Upper lobe of left lung (tissue), 6 donors: ENCODE measurements at places on chromosomes 3 and 15. TPM values are rescaled to one million over a fixed set of nuclear protein-coding genes. Genes with fewer than 3 reads are reported as not detected.
A peak's percentile ranks its signal among the peaks of the same experiment; 100 is the strongest.

DNA sequence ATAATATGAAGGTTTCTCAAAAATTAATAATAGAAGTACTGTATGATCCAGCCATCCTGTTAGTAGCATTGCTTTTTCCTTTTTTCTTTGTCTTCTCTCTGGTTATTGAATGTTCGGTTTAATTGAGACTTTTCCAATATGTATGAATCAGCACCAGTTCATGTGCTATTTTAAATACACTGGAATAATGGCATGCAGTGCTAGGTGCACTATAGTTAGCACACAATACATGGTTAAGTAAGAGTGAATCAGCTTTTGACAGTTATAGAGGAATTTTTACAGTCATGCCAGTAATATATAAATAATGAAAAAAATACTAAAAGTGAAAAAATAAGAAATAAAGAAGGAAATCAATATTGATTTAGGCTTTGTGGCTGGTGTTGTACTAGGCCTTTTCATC is 113.8 kb upstream of the STRIT1 start:
- DNase-seq = no peak

DNA sequence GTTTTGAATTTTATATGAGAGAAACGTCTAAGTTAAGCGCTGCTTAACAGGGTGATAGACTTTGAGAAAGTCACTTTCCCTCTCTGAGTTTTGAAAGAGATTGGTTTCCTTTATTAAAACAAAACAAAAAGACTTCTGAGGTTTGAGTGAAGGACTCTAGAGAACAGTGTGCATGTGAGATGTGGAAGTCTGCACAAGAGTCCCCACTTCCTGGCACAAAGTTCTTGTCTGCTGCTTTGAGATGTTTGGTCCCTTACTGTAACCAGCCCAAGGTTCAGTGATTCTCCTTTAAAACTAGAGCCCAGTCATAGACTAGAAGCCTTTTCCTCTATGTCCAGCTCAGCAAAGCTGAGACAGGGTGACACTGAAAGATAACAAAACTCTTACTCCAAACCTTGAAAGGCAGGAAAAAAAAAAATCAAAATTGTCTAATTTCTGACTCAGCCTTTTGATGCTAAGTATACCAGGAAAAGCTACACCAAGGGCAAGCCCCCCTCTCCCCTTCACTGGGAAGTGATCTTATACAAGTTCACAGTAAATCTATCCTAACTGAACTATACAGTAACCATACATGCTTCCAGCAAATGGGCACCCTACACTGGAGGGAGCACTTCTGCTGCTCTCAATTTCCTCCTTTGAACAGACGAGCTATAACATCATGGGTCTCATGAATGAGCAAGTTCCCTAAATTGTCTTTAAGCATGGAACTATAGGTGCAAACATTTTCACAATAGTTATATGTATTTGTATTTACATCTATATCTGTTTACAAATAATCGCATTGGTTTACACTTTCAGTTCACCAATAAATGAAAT is 2.3 kb downstream of the POPDC2 start:
- no peak for DNase-seq

DNA sequence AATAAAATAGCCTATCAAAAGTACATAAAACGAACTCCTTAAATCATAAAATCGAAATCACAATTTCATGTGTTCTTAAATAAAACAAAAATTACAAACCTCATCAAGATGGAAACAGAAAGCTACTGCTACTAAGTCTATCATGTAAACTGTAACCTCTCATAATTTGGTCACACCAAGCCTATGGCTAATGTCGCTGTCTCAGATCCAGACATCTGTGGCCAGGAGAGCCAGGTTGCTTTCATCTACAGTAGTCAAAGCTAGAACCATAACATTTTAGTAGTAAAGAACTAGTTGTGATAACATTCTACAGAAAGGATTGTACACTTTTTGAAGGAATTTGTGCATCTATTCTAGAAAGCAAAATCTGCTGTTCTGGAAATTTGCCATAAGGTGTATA is 197.4 kb upstream of the MBNL1 start:
- DNase-seq = no peak

DNA sequence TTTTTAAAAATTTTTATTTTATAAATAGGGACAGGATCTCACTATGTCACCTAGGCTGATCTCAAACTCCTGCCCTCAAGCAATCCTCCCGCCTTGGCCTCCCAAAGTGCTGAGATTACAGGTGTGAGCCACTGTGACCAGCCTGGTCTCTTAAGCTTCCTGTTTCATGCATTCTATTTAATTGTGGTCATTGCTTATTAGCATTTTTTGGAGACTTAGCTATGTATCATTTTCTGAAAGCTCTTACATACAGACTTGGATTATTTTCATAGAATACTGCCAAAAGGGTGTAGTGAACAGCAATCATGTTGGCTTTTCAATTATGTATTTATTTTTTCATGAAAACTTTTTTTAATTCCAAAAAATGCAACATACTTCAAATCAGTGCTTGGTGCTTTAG is 51.5 kb upstream of the DCUN1D1 start:
- no peak for DNase-seq

DNA sequence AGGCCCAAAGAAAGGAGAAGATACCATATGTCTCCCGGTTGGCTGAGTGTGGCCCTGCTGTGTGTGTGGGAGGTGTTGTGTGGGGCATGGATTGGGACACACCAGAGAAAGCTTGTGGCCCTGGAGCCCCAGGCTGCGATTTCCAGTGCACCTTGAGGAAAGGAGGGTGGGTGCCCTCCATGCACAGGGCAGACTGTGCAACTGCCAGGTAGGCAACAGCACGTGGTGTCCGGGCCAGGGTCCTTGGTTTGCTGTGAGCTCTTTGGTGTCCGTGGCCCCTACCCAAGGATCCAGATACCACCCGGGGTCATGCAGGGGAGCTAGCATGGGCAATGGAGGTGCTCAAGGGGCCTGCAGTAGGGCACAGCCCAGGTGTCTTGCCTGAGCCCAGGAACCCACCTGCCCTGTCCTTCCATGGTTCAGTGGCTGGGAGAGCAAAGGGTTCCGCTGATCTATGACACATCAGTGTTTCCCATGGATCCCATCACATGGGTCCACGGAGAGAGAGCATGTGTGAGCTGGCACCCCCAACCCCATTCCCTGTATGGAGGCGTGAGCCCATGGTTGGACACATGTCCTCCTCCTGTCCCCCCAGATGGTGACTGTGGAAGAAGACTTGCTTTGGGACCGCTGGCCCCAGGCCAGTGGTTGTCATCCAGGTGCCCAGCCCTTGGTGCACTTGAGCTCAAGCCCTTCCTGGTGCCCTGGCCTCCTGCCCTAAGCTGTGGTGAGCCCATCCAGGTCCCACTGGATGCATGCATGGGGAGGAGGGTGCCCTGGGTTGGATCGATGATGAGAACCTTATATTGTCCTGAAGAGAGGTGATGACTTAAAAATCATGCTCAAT is 223.4 kb downstream of the SNRPN start:
- DNase-seq = peak; percentile 24

DNA sequence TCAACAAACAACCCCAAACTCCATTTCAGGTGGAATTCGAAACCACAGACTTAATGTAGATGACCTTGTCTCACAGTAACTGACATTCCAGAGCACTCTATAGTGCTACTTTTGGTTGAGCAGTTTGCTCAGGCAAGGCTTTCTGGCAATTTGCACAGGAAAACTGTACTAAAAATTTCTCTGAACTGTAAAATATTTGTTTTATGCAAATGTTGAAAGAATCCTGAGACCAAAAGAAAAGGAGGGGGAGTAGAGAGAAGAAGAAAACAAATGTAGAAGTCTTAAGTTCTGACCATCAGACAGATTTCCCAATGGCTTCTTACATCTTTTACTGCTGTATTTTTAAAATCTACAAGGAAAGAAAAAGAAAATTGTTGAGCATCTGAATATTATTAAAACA is 53.5 kb downstream of the DTWD1 start:
- no peak for DNase-seq

DNA sequence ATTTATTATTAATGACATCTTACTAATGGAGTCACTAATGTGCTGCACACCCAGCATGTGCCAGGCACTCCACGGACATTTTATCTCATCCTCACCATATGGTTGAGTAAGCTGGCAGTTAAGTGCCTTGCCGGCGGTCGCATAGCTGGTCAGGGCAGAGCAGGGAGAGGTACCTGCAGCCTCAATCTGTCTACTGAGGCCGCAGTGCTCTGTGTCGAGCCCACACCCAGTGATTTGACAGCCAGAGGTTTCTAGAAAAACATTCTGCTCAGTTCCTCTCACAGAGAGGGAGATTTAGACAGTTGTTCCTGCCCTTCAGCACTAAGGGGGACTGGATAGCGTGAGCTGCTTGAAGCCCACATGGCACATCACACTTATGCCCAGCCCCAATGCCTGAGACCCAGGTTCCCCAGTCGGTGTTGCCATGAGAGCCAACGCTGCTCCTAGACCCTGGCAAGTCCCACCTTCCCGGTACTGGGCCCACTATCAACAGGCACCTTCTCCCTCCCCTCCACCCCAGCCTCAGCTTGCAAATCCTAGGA is 2.6 kb downstream of the LIPC start:
- DNase-seq = no peak

- no peak for DNase-seq
These were observed at the start of gene CD200R1 for GRCh38 chr3:112974894-112975293. Gene CD200R1 (minus strand): TSS chr3:112975103. CDS start chr3:112974857, 246 bp downstream.

DNA sequence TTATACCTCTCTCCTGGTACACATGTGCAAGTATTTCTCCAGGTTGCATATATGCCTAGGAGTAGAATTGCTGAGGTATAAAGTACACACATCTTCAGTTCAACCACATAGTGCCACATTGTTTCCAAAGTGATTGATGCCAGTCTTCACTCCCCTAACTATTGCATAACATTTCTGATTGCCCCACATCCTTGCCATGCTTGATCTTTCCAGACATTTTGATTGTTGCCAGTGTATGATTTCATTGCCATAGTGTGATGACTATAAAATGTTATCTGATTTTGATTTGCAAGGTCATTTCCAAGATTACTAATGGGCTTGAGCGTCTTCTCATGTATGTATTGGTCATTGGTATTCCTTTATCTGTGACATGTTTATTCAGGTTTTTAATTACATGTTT is 61.1 kb upstream of the MLF1 start:
- no peak for DNase-seq

GRCh38 chr3:143158014-143158988 is 38.7 kb downstream of the CHST2 start:
- no peak for DNase-seq

DNA sequence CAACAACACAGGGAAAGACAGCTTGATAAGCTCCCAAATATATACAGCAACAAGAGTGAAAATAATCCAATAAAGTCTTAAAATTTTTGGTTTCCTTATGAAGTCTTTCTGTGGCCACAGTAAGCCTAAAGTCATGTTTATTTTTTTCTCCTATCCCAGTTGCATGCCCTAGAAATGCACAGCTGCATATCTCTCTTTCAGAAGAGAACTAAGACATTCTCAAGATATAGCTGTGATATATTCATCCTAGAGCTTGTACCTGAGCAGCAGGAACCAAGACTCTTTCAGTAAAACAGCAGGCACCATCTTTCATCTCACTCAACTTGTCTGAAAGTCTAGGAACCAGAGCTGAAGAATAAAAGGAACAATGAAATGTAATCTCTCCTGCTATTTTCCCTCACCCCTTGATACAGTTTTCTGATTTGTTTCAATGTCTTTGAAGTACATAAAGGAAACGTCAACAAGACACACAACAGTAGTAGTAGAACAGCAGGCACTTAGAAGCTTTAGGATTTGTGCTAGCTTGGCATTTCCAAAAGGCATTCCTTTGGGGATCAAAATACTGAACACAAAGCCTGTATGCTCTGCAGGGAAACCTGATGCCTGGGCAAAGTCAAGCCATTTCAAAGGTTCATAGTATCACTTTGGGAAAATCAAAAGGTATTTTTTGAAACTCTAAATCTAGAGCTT is 536.8 kb downstream of the PYDC2 start:
- DNase-seq = no peak

GRCh38 chr3:154972951-154973350 is 107.2 kb upstream of the MME start:
- DNase-seq = no peak

GRCh38 chr3:14861446-14862302 is 42.9 kb downstream of the FGD5 start:
- no peak for DNase-seq

DNA sequence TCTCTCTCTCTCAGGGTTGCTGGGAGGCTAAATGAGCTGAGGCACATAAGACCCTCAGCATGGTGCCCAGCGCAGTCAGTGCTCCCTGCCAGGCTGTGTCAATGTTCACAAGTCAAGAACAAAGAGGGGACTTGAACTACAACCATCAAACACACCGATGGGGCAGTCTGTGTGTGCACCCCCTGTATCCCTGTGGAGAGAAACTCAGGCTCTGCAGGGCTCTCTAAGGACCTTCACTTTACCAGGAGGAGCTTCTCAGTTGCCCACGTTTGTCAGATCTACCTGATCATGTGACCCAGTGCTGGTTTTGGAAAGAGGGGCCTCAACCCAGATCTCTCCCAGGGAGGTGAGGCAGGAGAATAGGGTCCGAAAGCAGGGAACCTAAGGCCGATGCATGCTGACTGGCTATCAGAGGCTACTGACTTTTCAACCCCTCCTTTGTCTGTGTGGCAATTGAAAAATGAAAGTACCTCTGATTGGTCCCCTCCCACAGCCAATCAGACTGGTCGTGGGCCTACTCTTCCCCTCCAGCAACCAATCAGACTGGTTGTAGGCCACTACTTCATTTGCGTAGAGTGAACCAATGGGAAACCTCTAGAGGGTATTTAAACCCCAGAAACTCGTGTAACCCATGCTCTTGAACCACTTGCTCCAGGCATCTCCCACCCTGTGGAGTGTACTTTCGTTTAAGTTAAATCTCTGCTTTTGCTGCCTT is 34.0 kb downstream of the RHCG start:
- no peak for DNase-seq

DNA sequence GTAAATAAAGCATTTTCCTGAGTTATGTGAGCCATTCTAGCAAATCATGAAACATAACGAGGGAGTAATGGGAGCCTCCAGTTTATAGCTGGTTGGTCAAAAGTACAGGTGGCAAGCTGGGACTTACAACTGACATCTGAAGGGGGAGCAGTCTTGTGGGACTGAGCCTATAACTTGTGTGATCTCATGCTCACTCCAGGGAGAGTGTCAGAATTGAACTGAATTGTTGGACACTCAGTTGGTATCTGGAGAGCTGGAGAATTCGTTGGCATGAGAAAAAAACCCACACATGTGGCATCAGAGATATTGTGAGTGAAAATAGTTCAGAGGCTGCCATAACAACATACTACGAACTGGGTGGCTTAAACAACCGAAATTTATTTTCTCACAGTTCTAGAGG is 22.8 kb upstream of the DENND6A start:
- DNase-seq = no peak

The KAT2B gene
- 36.7 TPM for total RNA-seq

The ZBBX gene
- total RNA-seq = 3.4 TPM

The GPR156 gene
- total RNA-seq = not detected

The SCN5A gene
- 0.10 TPM for total RNA-seq

The SPRED1 gene
- 50.6 TPM for total RNA-seq

The FMN1 gene
- 176 TPM for total RNA-seq

The PCYT1A gene
- 68.5 TPM for total RNA-seq

The SIDT1 gene
- total RNA-seq = 13.5 TPM

The DUOXA1 gene
- 195 TPM for total RNA-seq

The ARMC8 gene
- 49.2 TPM for total RNA-seq

The MITF gene
- total RNA-seq = 27.7 TPM

The CELF6 gene
- total RNA-seq = 29.3 TPM
